NCI-H446 (cell line): ENCODE measurements at places on chromosomes 3 and 15.

DNA sequence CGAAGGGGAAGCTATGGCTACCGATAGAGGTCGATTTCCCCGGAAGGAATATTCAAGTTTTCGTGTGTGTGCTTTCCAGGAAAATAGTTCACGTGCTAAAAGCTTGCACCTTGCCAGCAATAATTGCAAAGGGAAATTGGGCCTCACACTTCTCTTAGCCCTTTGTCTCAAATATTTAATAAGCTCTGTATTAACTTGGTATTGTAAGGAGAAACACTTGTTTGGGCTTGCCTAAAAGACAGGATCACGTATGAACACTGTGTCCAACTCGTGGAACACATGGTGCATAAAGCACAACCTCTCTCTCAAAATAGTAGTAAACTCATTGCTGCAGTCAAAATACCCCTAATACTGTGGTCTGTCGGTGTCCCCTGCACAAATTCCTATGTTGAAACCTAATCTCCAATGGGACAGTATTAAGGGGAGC, 352 bp upstream of the TMF1 start:
- DNase-seq = no peak

- DNase-seq = no peak
Measured at GRCh38 chr15:66148187-66148586, 105.4 kb downstream of the MEGF11 start.

GRCh38 chr3:69328103-69328962, 57.6 kb downstream of the FRMD4B start:
- DNase-seq = no peak

GRCh38 chr3:157247391-157247790, 87.4 kb upstream of the CCNL1 start:
- DNase-seq = no peak

GRCh38 chr3:190862209-190863118, at the start of gene GMNC:
GMNC (minus strand) TSS chr3:190862694; CDS start chr3:190862615, 79 bp downstream.
- DNase-seq = no peak

DNA sequence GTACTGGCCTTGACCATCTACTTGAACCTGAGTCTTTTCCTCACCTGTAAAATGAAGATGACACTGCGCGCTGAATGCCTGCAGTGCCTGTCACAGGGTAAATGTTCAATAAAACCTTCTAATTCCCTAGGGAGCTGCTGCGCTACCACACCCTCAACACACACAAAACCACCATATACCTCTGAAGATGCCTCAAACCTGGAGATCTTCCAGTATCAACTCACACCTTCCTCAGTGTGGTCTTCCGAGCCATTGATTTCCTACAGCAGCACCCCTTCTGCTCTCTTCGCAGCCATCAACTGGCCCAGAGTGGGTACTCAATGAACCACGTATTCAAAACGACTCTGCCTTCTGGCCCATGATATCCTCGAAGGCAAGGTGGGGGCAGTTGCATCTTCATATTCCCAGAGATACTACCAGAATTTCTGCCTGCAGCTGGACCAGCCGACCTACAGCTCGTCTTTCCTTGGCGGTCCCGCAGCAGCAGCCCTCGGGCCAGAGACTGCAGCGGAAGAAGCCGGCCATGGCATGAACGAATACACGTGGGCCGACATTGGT, 695 bp downstream of the RPL32 start:
- peak; percentile 4 for DNase-seq

GRCh38 chr3:52596658-52597265, 60.4 kb downstream of the UQCC5 start:
- no peak for DNase-seq

DNA sequence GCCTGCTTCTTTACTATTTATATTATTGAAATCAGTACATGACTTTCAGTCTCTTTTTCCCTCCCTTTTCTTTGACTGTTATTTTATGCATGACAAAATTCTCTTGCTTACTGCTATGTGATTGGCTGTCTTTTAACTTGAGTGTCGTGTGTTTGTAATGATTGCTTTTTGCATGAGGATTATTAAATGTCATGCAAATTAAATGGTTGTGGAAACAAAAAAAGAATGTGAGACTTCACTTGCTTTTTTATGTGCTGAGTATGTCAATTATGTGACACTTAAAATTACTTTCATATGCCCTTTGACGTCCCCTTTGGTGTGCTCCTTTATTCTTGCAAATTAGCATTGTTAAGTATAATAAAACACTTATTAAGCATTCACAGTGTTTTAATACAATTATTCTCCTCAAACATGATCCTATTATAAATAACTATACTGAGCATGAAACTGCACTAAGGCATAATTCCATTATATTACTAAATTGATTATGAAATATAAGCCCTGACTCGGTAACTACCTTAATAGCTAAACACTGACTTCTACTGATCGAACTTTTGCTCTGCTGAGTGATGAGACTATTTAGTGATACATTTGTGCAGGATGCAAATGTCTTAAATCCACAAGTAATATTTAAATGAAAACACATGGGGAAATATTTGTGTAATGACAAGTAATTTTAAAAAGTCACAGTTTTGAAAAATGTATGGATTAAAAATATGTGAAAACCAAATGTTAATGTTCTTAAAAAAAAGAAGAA, 401.7 kb downstream of the NLGN1 start:
- no peak for DNase-seq

- DNase-seq = no peak
Measured at GRCh38 chr15:68177742-68178141, 27.4 kb downstream of the CALML4 start.

DNA sequence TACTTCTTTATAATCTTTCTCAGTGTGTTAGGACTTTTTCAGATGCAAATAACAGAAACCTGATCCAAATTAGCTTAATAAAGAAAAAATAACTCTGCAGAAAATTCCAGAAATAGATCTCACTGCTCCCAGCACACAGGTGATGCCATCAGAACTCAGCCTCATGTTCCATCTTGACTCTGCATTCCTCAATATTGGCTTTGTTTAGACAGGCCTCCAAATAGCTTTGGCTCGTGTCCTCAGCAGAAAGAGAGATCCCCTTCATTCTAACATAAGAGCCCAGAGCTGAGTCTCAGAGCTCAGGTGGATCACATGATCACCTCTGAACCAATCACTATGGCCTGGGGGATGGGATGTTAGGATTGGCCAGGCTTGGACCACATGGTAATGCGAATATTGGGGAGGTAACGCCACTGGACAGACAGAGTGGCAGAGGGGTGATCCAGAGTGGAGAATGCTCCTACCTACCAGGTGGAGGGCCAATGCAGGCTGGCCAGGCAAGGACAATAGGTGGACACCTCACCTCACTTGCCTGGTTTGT, 46.6 kb upstream of the TBC1D21 start:
- no peak for DNase-seq

DNA sequence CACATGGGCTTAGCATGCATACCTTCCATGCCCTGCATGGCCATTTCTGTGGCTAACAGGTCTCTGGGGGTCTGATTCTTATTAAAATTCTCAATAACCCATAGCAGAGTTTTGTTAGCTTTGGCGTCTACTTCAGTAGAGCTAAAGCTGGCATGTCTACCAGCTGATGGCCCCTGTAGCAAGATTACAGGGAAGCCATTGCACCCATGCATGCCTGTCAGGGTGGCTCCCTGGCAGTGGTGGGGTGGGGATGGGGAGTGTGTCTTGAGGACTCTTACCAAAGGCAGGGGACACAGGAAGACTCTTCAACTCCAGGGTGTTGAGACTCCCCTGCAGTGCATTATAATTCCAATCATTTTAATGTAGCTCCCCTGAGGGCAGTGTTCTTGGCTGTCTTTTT, 4.7 kb downstream of the KY start:
- no peak for DNase-seq

- no peak for DNase-seq
Measured at GRCh38 chr3:158103887-158104327, 2.3 kb downstream of the SHOX2 start.

DNA sequence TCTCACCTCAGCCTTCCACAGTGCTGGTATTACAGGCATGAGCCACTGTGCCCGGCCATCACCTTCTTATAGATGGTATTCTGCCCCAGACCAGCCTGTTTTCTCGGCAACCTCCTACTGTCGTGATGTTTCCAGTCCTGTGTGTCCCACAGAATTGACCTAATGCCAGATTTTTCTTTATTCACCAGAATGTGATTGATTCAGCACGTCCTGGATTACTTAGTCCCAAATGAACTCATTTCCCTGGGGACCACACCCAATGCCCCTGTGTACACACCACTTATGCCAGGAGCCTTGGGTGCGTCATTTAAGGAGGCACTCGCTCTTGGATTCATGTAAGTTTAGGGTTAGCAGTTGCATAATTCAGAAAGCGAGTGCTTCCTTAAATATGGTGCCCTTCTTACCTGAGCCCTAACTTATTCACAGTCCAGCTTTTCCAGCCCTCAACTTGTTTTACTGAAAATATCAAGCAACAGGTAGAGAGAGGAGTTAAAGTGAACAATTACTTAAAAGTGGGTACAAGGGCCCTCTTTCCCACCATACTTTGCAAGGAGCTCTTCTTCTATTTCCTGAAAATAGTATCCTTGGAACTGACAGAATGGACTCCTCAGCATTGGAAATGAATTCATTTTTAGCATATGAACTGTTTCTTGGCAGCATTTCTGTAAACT, 64.6 kb upstream of the UBE2E1 start:
- DNase-seq = no peak

GRCh38 chr3:3825035-3825434, 25.8 kb downstream of the LRRN1 start:
- no peak for DNase-seq
